ENCODE measurements at places on chromosomes 1 and 21. TPM values are rescaled to one million over a fixed set of nuclear protein-coding genes. Genes with fewer than 3 reads are reported as not detected.

The FMO2 gene
- not detected for total RNA-seq

The DNAJC28 gene
- total RNA-seq, result 0.39 TPM

The FMO3 gene
- not detected for total RNA-seq

The ZNF648 gene
- not detected for total RNA-seq

The LAMC1 gene
- 230 TPM for total RNA-seq

The RXFP4 gene
- not detected for total RNA-seq

The RGS4 gene
- not detected for total RNA-seq

The S100A3 gene
- 85.7 TPM for total RNA-seq

The BGLAP gene
- total RNA-seq, result 2.6 TPM

The RNF187 gene
- total RNA-seq, result 244 TPM

The GRHL3 gene
- 8.9 TPM for total RNA-seq

The C1orf185 gene
- total RNA-seq, result not detected

The TCHH gene
- 0.22 TPM for total RNA-seq

The FCGR3A gene
- total RNA-seq, result not detected

The USP21 gene
- 36.6 TPM for total RNA-seq

The SAMD13 gene
- total RNA-seq, result 1.2 TPM

The TEX38 gene
- not detected for total RNA-seq

The CTH gene
- 3.4 TPM for total RNA-seq

The PRKACB gene
- total RNA-seq, result 12.8 TPM

The ELAPOR1 gene
- total RNA-seq, result 0.58 TPM

The CELA2B gene
- not detected for total RNA-seq

The VHLL gene
- total RNA-seq, result 0.49 TPM

The HCRTR1 gene
- not detected for total RNA-seq

The NEK2 gene
- total RNA-seq, result 33.4 TPM

The LRRC3 gene
- total RNA-seq, result not detected

The CD5L gene
- not detected for total RNA-seq

The PDZK1 gene
- total RNA-seq, result 0.20 TPM

The SSBP3 gene
- total RNA-seq, result 6.5 TPM

The NHLH2 gene
- not detected for total RNA-seq

The AKT3 gene
- 31.9 TPM for total RNA-seq

The MGST3 gene
- 97.1 TPM for total RNA-seq

The RNASEL gene
- 4.2 TPM for total RNA-seq

The LINGO4 gene
- total RNA-seq, result 0.10 TPM

The ANGPTL1 gene
- not detected for total RNA-seq

The WNT3A gene
- 0.10 TPM for total RNA-seq

The SLC9C2 gene
- total RNA-seq, result not detected

The RAB3B gene
- total RNA-seq, result 0.05 TPM

The HRNR gene
- total RNA-seq, result not detected

The PBX1 gene
- total RNA-seq, result 2.3 TPM

The SPSB1 gene
- 8.2 TPM for total RNA-seq

The TMEM82 gene
- not detected for total RNA-seq

The IRF6 gene
- 106 TPM for total RNA-seq

The TBX19 gene
- total RNA-seq, result 1.6 TPM

The LRIF1 gene
- 8.5 TPM for total RNA-seq

The LHX8 gene
- total RNA-seq, result not detected

The TMPRSS15 gene
- total RNA-seq, result 3.3 TPM

The HTR6 gene
- not detected for total RNA-seq

The PCBP3 gene
- 3.7 TPM for total RNA-seq

The FAM151A gene
- not detected for total RNA-seq

The CROCC gene
- total RNA-seq, result 8.8 TPM

The EXTL1 gene
- not detected for total RNA-seq

The REN gene
- total RNA-seq, result not detected

The SERPINC1 gene
- total RNA-seq, result not detected

The TEKT2 gene
- not detected for total RNA-seq
